Activated CD4-positive, alpha-beta T cell treated with anti-CD3 and anti-CD28 coated beads for 36 hours (primary cell): ENCODE measurements at places on chromosomes 11 and 22. TPM values are rescaled to one million over a fixed set of nuclear protein-coding genes. Genes with fewer than 3 reads are reported as not detected.

- no peak overlapping the region for H3K4me3 ChIP-seq
- DNase-seq, result no peak
- peaks cover 23% of the 10 kb centered on the region for H3K4me1 ChIP-seq
- no peaks in the 10 kb centered on the region for H3K27me3 ChIP-seq
- H3K27ac ChIP-seq, result no peak overlapping the region
Measured at GRCh38 chr22:35406443-35406842, 6.5 kb downstream of the MCM5 start.

- no peaks in the 10 kb centered on the region for H3K4me1 ChIP-seq
- H3K4me3 ChIP-seq, result no peak overlapping the region
- H3K27me3 ChIP-seq, result peaks cover 2% of the 10 kb centered on the region
- DNase-seq, result no peak
Measured at GRCh38 chr11:105197071-105197815, 57.7 kb upstream of the CARD18 start.

- H3K4me3 ChIP-seq, result peak overlapping the region; percentile 86
- no peaks in the 10 kb centered on the region for H3K36me3 ChIP-seq
- no peaks in the 10 kb centered on the region for H3K27me3 ChIP-seq
- H3K27ac ChIP-seq, result no peak overlapping the region
- peaks cover 16% of the 10 kb centered on the region for H3K4me1 ChIP-seq
Measured at GRCh38 chr11:101915791-101916291, 481 bp downstream of the ANGPTL5 start.

DNA sequence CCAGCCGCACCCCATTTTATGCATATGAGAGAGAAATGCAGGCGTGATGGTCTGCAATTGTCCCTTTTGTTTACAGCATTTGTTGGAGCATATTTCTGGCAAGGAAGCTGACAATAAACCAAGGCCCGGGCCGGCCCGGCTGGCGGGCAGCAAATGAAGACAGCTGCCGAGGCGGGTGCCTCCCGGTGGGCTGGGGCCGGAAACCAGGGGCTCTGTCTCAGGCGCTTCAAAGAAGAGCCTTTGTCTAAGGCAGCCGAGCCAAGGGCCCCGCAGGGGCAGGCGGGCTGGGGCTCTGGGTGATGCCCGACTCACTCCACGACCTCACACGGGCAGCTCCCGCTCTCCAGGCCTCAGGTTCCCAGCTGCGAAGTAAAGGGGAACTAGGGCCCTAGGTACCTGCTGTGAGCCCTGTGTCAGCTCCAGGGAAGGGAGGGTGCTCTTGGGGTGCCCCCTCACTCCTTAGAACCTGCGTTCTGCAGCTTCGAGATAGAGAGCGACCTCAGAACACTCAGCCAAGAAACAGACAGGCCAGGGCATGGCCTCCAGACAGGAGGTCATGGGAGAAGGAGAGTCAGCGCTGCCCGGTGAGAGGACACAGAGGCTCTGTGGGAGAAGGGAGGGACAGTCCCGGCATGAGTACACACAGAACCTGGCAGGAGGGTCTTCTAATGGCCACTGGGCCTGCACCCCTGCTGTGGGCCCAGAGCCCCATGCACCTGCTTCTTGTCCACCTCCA lies 2.4 kb downstream of the LINC01488 start:
- no peak overlapping the region for H3K27ac ChIP-seq
- H3K36me3 ChIP-seq, result no peaks in the 10 kb centered on the region
- no peaks in the 10 kb centered on the region for H3K27me3 ChIP-seq
- no peak for DNase-seq

- H3K4me3 ChIP-seq, result no peak overlapping the region
- no peaks in the 10 kb centered on the region for H3K36me3 ChIP-seq
- H3K4me1 ChIP-seq, result no peaks in the 10 kb centered on the region
- H3K27ac ChIP-seq, result no peak overlapping the region
Measured at GRCh38 chr11:11661326-11662040, 39.7 kb upstream of the GALNT18 start.

- H3K4me1 ChIP-seq, result peaks cover 10% of the 10 kb centered on the region
- H3K4me3 ChIP-seq, result no peak overlapping the region
- H3K36me3 ChIP-seq, result peaks cover 10% of the 10 kb centered on the region
- no peaks in the 10 kb centered on the region for H3K27me3 ChIP-seq
- no peak overlapping the region for H3K27ac ChIP-seq
- no peak for DNase-seq
Measured at GRCh38 chr22:27835446-27835845, 33.9 kb upstream of the MN1 start.

GRCh38 chr11:127061947-127062346 lies 61.4 kb upstream of the KIRREL3 start:
- H3K4me1 ChIP-seq, result no peaks in the 10 kb centered on the region
- peaks cover 2% of the 10 kb centered on the region for H3K27me3 ChIP-seq
- H3K36me3 ChIP-seq, result no peaks in the 10 kb centered on the region
- H3K27ac ChIP-seq, result no peak overlapping the region
- no peak for DNase-seq
- H3K4me3 ChIP-seq, result no peak overlapping the region

GRCh38 chr11:28621753-28622152 lies 513.6 kb downstream of the METTL15 start:
- no peaks in the 10 kb centered on the region for H3K27me3 ChIP-seq
- no peak overlapping the region for H3K4me3 ChIP-seq
- no peaks in the 10 kb centered on the region for H3K36me3 ChIP-seq
- DNase-seq, result no peak
- no peak overlapping the region for H3K27ac ChIP-seq

DNA sequence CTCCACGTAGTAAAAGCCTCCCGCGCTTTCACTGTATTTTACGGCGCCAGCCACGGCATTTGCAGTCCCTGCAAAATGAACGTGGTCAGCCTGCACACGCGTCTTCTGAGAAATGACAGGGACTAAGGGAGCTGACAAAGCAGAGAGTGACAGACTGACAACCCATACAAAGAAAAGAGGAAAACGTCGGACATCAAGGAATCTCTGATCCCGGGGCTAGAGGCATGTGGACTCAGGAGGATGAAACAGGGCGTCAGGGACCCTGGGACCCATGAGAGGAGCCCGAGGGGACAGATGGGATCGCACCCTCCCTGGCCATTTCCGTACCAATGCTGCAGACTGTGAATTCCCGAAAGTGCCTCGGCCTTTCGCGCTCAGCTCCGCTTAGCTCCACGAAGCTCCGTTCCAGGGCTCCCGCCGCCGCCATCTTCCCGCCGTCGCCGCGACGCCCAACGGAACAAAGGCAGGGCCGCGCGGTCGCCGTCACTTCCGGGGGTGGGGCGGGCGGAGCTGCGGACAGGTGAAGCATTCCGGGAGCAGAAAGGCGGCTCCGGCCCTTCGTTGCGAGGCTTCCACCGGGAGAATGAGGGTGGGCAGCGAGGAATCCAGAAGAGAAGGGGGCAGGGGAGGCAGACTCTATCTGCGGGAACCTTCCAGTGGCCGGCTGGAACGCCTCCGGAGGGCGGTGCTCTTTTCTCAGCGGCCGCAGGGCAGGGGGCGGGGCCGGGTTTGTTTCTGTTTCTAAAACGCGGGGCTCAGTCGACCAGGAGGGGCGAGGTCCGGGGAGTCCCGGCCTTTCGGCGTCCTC lies at the start of gene NUP160:
Gene NUP160 (minus strand): TSS at position 459 of the 808 bp plus-strand sequence. CDS start 32 bp downstream, at position 427.
- peaks cover 24% of the 10 kb centered on the region for H3K36me3 ChIP-seq
- H3K4me1 ChIP-seq, result peaks cover 44% of the 10 kb centered on the region
- no peaks in the 10 kb centered on the region for H3K27me3 ChIP-seq
- peak within 1 kb of the TSS; percentile 99 for H3K27ac ChIP-seq
- H3K4me3 ChIP-seq, result peak within 1 kb of the TSS; percentile 90

DNA sequence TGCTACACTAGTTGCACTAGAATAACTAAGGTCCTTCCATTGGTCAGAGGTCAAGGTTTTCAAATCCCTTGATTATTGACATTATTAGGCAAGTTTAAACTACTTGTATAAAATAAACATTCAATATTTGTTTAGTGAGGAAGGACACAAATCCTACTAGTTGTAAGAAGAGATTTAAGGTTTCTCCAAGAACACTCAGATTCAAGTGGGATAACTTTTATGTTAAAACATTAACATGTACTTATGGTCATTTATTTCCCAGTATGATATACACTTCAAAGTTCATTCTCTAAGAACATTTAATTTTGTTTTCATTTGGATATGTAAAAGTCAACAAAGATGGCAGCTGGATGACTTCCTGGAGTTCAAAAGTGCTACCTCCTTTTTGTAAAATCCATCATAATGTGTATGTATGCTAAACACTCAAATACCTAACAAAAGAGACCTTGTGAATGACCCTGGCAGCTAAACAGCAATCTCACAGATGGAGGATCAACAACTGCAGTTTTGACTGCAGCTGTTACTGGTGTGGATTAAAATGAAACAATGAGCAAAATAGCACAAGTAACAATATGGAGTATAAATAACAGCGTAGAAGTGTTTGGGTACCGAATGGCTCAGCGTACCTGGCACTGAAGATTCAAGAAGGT lies 1.5 kb downstream of the CCDC90B start:
- H3K27me3 ChIP-seq, result no peaks in the 10 kb centered on the region
- H3K36me3 ChIP-seq, result peaks cover 11% of the 10 kb centered on the region
- H3K4me1 ChIP-seq, result peaks cover 40% of the 10 kb centered on the region
- H3K4me3 ChIP-seq, result peak overlapping the region; percentile 81
- no peak for DNase-seq

- peaks cover 2% of the 10 kb centered on the region for H3K4me1 ChIP-seq
- no peak overlapping the region for H3K27ac ChIP-seq
- H3K36me3 ChIP-seq, result no peaks in the 10 kb centered on the region
- H3K27me3 ChIP-seq, result no peaks in the 10 kb centered on the region
- H3K4me3 ChIP-seq, result no peak overlapping the region
Measured at GRCh38 chr11:61732705-61733104, 19.7 kb upstream of the MYRF start.

- peaks cover 23% of the 10 kb centered on the region for H3K4me1 ChIP-seq
- H3K36me3 ChIP-seq, result no peaks in the 10 kb centered on the region
- H3K27me3 ChIP-seq, result peaks cover 50% of the 10 kb centered on the region
- no peak for DNase-seq
- no peak overlapping the region for H3K27ac ChIP-seq
Measured at GRCh38 chr22:25420471-25420924, 144.0 kb upstream of the GRK3 start.

GRCh38 chr11:61711037-61711436 lies 30.8 kb downstream of the DAGLA start:
- no peaks in the 10 kb centered on the region for H3K36me3 ChIP-seq
- no peak overlapping the region for H3K4me3 ChIP-seq
- no peaks in the 10 kb centered on the region for H3K4me1 ChIP-seq
- H3K27me3 ChIP-seq, result no peaks in the 10 kb centered on the region
- no peak overlapping the region for H3K27ac ChIP-seq
- no peak for DNase-seq

- peaks cover 7% of the 10 kb centered on the region for H3K4me1 ChIP-seq
- DNase-seq, result peak; percentile 80
- peaks cover 31% of the 10 kb centered on the region for H3K27me3 ChIP-seq
- H3K27ac ChIP-seq, result no peak within 1 kb of the TSS
Measured at GRCh38 chr11:74311352-74311926, at the start of gene P4HA3. Gene P4HA3, minus strand, starts transcription at chr11:74311640. Its CDS starts 29 bp downstream, at chr11:74311611.

- H3K36me3 ChIP-seq, result peaks cover 14% of the 10 kb centered on the region
- H3K27me3 ChIP-seq, result no peaks in the 10 kb centered on the region
- H3K27ac ChIP-seq, result peak overlapping the region; percentile 59
- DNase-seq, result no peak
- peaks cover 45% of the 10 kb centered on the region for H3K4me1 ChIP-seq
- no peak overlapping the region for H3K4me3 ChIP-seq
Measured at GRCh38 chr11:94925422-94926270, 47.7 kb downstream of the CWC15 start.

GRCh38 chr11:129770993-129771392 lies 44.7 kb upstream of the TMEM45B start:
- H3K36me3 ChIP-seq, result no peaks in the 10 kb centered on the region
- H3K4me3 ChIP-seq, result no peak overlapping the region
- H3K27ac ChIP-seq, result no peak overlapping the region
- H3K4me1 ChIP-seq, result no peaks in the 10 kb centered on the region
- H3K27me3 ChIP-seq, result no peaks in the 10 kb centered on the region

GRCh38 chr11:2266586-2267305 lies 3.6 kb downstream of the ASCL2 start:
- H3K4me1 ChIP-seq, result peaks cover 22% of the 10 kb centered on the region
- DNase-seq, result no peak
- H3K27me3 ChIP-seq, result peaks cover 16% of the 10 kb centered on the region
- no peak overlapping the region for H3K4me3 ChIP-seq
- H3K36me3 ChIP-seq, result no peaks in the 10 kb centered on the region

DNA sequence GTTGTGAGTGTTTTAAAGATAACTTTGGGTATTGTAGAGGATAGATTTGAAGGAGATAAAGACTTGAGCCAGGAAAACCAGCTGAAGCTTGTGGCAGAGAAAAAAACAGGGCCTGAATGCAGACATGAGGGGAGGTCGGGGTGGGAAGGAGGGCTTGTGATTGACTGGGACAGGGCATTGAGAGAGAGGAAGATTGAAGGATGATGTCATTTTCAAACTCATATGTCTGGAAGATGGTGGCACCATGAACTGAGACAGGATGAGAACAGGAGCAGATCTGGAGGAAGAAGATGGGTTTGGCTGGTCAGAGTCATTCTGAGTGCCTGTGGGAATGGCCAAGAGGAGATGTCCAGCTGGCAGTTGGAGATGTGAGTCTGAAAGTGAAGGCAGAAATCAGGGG lies 14.7 kb downstream of the CSNK2A3 start:
- H3K36me3 ChIP-seq, result no peaks in the 10 kb centered on the region
- peaks cover 10% of the 10 kb centered on the region for H3K27me3 ChIP-seq
- DNase-seq, result no peak
- H3K4me3 ChIP-seq, result no peak overlapping the region

DNA sequence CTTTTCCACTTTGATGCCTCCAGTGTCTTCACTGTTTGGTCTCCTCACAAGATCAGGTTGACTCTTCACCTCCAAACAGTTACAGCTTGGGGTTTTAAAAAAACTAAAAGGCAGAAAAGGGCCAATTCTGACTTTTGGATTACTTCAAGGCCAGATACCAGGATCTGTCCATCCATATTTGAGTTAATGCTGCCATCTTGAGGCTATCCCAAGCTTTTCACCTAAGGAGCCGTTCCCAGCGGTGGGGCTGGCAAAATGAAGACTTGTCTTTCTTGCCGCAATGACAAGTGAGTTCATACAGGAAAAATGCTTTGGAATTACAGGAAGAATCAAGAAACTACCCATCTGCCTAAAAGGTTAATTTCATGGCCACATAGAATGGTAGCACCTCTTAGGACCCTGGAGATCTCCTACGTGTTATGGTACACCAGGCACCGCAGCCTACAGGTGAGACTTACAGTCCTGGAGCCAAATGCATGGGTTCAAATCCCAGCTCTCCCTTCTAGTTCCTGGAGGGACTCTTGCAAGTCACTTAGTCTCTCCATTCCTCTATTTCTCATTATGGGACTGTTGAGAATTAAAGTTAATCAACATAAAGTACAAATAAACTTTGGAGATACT lies 6.0 kb upstream of the OR5B21 start:
- H3K4me1 ChIP-seq, result peaks cover 4% of the 10 kb centered on the region
- no peaks in the 10 kb centered on the region for H3K36me3 ChIP-seq
- no peak overlapping the region for H3K27ac ChIP-seq
- H3K4me3 ChIP-seq, result no peak overlapping the region

- peak; percentile 52 for DNase-seq
- H3K36me3 ChIP-seq, result peaks cover 20% of the 10 kb centered on the region
- peak overlapping the region; percentile 94 for H3K27ac ChIP-seq
- H3K4me1 ChIP-seq, result peaks cover 34% of the 10 kb centered on the region
Measured at GRCh38 chr22:50192436-50193204, 6.9 kb downstream of the TRABD start.

- no peak overlapping the region for H3K4me3 ChIP-seq
- H3K27me3 ChIP-seq, result peaks cover 7% of the 10 kb centered on the region
- no peak overlapping the region for H3K27ac ChIP-seq
Measured at GRCh38 chr11:119617340-119617713, 111.7 kb downstream of the NECTIN1 start.

KCNJ1 gene
- total RNA-seq, result not detected

DDTL gene
- total RNA-seq, result 2.8 TPM

CADM1 gene
- total RNA-seq, result 0.91 TPM

OR10D3 gene
- total RNA-seq, result not detected

OR6A2 gene
- total RNA-seq, result 0.25 TPM

C11orf86 gene
- total RNA-seq, result not detected

SERPING1 gene
- total RNA-seq, result 0.87 TPM

RAB38 gene
- 2.9 TPM for total RNA-seq

ELMOD1 gene
- not detected for total RNA-seq
